ENCODE measurements at places on chromosomes 16 and 17.

GRCh38 chr17:75031972-75032719 is 14.6 kb downstream of the ATP5PD start:
- DNase-seq: no peak

DNA sequence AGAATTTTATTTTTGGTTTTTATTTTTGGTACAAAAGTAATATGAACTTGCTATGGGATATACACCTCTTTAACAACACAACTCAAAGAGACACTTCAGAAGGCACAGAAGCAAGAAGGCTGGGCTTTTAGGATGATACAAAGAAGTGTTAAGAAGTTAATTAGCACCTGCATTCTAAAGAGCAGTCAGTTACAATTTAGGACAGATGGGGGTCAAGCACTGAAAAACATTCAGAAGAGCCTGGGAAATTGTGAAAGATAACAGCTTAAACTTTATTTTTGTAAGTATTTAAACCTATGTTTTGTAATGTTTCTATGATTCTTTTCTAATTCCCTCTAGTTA is 163.5 kb downstream of the CDH8 start:
- DNase-seq: no peak

- DNase-seq: no peak
These were observed 12.1 kb downstream of the METRNL start for GRCh38 chr17:83091257-83092141.

- no peak for DNase-seq
These were observed 32.1 kb downstream of the CDK5RAP3 start for GRCh38 chr17:48002916-48003416.

DNA sequence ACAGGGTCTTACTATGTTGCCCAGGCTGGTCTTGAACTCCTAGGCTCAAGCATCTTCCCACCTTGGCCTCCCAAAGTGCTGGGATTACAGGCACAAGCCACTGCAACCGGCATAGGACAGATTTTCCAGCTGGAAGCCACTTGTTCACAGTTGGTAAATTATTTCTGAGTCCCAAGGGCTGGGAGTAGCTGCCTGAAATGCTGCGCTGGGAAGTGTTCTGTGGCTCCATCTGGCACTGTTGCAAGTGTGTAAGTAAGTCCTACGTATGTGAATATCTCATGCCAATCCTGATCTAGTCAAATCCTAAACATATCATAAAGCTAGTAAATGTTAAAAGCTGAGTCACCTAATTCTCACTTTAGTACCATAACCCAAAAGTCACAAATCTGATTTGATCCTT is 48.1 kb downstream of the YWHAE start:
- no peak for DNase-seq

DNA sequence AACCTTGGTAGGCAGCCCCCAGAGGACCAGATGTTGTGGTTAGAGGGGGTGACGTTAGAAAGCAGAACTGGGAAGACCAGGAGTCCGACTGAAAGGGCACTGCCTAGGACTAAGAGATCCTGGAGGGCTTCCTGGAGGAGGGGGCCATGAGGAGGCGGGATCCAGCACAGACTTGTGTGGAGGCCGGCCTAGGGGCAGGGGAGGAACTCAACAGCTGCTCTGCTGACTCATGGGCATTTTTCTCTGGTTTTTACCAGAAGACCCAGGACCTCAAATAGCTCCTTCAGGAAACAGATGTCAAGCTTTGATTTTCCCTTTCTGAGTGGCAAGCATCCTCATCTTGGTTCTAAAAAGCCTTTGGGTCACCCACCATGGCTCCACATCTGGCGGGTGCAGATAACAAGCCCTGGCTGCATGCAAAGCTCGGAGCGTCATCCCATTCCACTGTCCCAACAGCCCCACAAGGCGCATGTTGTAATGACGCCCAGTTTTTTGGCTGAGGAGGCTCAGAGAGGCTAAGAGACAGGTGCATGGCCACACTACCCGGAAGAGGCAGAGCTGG is 29.0 kb downstream of the IL21R start:
- DNase-seq: no peak

Measured in activated CD4-positive, CD25-positive, alpha-beta regulatory T cell (primary cell).